ENCODE measurements at places on chromosomes 12 and 14. TPM values are rescaled to one million over a fixed set of nuclear protein-coding genes. Genes with fewer than 3 reads are reported as not detected.

DNA sequence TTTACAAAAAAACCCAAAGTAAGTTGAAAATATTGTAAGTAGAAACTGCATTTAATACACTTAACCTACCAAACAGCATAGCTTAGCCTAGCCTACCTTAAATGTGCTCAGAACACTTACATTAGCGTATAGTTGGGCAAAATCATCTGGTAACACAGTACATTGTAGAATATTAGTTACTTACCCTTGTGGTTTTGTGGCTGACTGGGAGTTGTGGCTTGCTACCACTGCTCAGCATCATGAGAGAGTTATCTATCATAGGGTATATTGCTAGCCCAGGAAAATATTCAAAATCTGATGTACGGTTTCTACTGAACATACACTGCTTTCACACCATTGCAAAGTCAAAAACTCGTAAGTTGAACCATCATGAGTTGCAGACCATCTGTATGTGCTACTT, 141.7 kb upstream of the GARIN6 start:
- DNase-seq = no peak

GRCh38 chr14:85822236-85822635, 292.3 kb downstream of the FLRT2 start:
- DNase-seq = no peak

DNA sequence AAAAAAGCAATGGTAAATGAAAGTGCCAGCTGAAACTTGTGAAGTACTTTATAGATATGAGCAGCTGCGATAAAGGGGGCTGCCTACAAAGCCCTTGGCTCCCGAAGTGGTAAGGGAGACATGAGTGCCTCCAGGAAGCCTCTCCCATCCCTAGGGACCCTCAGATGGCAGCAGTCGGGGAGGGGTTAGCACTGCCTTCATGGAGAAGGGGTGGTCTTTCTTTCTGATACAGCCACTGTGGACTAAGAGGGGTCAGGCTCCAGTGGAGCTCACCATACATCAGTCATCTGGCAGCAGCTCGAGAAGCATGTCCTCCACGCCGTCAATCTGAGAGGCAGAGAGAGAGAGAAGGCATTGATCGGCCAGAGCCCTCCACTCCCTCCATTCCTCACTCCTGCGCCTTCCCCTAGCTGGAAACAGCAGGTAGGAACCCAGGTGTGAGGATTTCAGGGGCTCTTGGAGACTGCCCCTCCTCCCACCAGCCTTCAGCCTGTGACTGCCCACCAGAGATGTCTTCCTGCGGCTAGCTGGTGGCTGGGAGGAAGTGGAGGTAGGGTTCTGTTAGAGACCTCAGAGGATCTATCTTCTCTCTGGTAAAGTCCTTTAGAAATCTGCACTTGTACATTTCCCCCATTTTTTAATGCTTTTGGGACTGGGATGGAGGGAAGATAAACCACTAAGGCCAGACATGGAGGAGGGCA, 2.3 kb downstream of the TCL1A start:
- no peak for DNase-seq

DNA sequence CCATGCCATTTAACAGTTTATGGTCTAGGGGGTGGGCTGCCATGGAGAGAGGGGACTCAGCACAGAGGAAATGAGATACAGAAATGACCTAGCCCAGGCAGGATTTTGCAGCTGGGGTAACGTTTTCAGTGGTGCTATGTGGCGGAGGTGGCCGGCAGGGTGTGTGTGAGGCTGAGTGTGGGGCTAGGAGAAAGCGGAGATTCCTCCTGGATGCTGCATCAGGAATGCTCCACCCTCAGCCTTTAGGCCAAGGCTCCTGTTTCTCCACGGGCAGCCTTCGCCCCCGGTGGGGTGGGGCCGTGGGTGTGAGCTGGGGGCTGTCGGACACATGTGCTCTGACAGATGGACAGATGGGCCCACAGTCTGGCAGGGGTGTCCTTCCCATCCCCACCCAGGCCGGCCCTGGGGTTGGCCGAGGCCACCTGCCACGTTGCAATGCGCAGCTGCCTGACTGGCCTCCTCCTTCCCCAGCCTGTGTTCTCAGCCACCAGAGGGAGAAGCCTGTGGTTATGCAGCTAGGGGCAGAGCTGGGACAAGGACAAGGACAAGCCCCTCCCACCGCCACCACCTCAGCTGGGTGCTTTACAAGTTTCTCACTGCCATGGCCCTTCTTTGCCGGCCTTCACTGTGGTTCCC, 44.3 kb downstream of the TEAD4 start:
- no peak for DNase-seq

- DNase-seq = no peak
Observed at GRCh38 chr14:93929048-93929535, 1.9 kb downstream of the FAM181A start.

TOMM20L gene
- total RNA-seq = not detected
